ENCODE measurements at places on chromosomes 11 and 22.

DNA sequence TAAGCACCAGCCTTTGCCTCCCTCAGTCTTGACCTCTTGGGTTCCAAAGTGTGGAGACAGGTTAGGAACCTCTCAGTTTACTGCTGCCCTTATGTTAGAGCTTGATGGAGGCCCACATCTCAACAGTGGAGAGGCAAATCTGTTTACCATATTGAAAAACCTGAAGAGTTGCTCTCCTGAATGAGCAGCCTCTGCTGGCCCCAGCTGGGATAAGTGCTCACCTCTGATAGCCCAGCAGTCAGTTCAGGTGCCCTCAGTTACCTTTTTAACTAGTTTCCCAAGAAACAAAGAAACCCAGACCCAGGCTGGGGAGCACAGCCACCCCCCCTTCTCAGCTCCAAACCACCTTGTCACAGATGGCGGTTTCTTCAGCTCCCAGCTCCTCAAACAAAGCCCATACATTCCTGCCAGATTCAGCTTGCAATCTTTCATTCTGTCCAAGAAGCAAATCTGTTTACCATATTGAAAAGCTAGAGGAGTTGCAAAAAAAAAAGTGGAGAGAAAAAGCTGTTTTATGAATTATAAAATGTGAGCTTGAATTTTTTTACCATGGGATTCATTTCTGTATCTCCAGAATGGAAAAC lies 57.2 kb downstream of the PPFIBP2 start:
- no peak for DNase-seq

DNA sequence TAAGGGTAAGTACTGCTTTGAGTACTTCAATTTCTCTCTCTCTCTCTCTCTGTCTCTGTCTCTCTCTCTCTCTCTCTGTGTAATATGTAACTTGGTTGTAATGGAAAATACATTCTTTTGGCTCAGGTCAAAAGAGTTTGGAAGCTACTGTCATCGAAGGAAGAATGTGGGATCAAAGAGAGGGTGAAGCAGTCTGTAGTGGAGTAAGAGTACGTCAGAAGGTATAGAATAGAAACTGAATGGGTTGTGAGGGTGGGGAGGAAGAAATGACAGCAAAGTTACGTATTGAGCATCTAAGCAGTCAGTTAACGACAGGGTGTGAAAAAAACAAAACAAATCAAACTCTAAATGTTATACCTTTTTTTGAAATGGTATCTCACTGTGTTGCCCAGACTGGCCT lies 10.0 kb downstream of the NCAM1 start:
- DNase-seq = no peak

- no peak for DNase-seq
Observed at GRCh38 chr11:117973503-117973860, 12.7 kb upstream of the IL10RA start.

DNA sequence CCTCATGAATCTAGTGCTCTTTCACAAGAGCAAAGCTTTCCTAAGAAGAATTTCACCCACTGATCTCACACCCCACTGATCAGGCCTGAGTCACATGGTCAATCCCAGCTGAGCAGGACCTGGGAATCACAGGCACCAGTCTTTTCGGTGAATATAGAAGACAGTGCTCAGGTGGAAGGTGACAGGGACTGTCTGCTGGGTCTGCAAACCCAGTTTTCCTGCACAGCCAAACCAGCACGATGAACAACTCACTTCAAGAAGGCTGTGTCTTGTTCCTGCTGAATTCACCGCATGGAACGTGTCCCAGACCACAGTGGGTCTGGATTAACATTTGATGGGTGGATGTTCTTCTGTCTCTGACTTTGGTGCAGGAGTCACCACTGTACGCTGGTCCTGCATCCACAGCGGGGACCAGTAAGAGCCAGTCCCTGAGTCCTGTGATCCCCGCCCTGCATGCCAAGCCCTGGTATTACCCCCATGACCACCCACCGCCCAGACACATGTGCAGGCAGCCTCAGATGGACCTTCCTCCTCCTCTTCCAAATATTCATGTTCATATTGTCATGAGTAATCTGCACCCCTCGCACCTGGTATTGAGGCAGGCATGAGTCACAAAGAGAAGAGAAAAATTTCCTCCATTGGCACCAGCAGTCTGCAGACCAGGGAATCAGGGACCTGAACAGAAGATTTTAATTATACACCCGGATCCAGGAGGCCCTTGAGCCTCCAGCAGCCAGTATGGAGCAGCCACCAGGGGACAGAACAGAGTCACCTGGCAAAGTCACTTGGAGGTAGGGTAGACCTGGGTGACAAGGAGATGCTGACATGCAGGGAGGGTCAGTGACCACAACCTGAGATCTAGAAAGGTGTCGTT lies 8.6 kb upstream of the IGLL5 start:
- DNase-seq = no peak

GRCh38 chr11:60905551-60906113 lies 753 bp downstream of the PRPF19 start:
- no peak for DNase-seq

DNA sequence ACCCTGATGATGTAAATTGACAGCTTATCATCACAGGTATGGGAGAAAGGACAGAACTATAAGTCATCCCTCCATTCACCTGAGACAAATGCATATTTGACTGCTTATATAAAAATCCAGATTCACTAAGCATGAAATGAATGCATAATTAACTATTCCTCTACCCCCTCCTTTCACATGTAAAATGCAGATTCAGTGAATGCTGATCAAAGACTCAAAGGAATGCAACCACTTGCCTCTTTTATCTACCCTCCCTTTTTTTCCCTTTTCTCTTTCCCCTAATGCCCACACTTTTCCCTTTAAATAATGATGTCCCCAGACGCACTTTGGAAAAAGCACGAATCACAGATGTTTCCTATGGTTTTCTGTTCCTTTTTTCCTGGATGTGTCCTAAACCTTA lies 4.5 kb upstream of the PLAAT4 start:
- no peak for DNase-seq

GRCh38 chr11:132171031-132171430 lies 800.6 kb downstream of the NTM start:
- DNase-seq = no peak

DNA sequence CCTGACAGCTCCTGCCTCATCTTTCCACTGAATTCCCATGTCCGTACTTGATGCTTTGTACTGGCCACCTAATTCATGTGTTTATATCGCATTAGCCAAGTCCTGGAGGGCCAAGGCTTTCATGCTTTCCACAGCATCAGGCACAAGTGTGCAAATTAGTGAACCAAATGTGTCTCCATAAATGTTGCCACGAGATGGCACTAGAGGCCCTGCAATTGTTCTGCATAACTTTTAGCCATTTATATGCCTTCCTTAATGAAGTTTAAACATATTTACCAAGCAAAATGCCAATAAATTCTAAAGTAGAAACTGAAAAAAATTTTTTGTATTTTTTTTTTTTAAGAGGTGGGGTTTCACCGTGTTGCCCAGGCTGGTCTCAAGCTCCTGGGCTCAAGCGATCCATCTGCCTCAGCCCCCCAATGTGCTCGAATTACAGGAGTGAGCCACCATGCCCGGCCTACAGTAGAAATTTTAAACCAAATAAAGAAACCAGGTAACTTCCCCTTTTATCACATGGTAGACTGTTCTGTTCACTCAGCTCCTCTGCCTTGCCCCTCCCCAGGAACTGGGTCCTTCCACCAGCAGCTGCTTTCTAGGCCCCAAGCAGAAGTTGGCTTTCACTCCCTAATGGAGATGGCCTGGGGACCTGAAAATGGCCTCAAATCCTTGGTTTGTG lies 20.8 kb upstream of the IL18BP start:
- peak; percentile 34 for DNase-seq

DNA sequence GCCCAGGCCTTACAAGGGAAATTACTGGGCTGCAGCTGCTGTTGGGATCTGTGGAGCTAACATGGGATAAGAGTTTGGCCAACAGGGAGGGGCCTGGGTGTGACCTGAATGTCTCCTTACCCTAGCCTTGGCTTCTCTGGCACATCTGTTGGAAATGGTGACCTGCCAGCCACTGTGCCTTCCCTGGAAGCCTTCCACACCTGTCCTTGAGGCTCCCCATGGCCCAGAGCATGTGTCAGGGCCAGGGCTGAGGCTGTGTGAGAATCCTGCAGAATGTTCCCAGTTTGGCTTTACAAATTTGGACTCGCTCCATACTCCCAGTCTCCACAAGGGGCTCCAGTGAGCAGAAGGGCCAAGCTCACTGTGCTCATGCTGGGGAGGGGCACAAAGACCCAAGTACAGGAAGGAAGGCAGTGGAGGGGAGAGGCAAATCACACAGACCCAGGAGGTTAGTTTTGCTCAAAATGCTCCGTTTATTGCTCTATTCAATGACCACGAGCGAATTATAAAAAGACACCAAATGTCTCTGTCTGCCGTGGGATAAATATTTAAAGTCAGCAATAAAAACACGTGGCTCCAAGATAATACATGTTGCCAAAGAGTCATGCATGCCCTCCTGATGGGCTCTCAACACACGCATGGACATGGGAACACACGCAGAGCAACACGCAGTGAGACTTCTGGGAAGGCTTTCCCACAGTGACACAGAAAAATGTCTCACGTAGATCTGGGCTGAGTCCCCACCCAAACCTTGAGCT lies 1.7 kb upstream of the IGSF22 start:
- no peak for DNase-seq

DNA sequence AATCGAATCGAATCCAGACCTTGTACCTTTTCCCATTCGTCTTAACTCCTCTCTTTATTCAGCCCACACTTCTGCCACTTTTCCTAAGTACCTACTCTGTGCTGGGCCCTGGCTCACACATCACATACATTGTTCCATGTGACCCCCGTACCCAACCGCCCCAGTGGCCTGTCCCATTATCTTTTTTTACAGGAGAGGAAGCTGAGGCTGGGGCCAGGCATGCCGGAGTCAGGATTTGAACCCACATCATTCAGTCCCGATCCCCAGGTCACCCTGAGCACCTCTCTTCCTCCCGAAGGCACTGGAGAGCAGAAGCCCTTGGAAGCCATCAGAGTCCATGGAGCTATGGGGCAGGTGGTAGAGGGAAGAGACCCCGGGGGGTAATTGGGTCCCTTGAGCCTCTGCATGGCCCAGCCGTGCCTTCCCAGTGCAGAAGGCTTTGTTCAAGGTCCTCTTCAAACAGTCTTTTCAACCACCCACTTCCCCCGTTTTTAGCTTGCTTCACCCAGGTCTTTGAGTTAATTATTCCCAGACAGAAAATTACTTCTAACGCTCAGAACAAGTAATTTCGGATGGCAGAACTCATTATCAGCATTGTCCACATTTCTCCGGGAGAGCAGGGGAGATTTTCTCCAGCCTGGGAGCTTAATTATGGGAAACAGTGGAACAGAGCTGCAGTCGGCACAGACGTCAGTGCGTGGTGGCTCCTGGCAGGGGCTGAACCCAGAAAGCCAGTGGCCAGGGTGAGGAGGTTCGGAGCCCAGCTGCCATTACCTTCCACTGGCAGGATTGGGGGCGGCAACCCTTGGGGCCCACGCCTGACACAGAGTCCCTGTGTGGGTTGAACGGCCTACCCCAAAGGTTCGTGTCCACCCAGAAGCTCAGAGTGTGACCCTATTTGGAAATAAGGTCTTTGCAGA lies 82.4 kb upstream of the RTL6 start:
- DNase-seq = no peak

GRCh38 chr22:17077255-17077654 lies 7.5 kb upstream of the IL17RA start:
- peak; percentile 79 for DNase-seq

GRCh38 chr11:36878737-36879136 lies 280.7 kb upstream of the RAG2 start:
- no peak for DNase-seq

DNA sequence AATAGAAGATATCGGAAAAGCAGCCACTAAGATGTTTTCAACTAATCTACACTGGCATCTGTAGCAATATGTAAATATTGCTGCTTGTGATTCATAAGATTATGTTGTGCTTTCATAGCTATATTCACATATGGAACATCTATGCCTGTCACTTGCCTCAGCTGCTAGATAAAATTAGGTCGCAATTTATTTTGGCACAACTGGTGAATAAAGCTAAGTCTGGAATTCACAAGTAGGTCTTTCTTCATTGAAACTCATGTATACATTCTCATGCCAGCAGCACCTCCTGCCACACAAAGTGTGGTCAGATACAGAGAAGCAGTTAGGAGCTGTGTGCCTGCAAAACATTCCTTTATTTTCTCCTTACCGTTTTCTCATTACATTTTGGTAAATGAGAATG lies 543.3 kb upstream of the CHORDC1 start:
- no peak for DNase-seq

GRCh38 chr11:1206391-1207271 lies 16.2 kb upstream of the MUC5B start:
- DNase-seq = no peak

DNA sequence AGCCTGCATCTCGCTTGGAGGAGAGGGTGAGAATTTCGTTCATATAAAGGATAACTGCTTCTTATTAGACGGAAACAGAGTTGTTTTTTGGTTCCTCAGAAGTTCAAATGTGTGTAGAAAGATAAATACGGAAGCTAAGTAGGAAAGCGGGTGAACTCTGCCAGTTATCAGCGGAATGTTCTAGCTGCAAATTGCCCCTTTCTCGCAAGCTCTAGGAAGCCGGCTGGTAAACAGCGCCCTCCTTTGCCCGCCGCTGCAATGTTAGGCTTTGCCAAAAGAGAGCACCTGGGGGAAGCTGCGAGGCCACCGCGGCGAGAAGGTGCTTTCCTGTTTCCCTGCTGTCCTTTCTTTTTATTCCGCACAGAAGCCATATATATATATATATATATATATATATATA lies 67.0 kb downstream of the IGLL5 start:
- DNase-seq = no peak

GRCh38 chr22:49306632-49307480 lies 520.8 kb downstream of the BRD1 start:
- DNase-seq = no peak

- no peak for DNase-seq
Observed at GRCh38 chr22:48748113-48748859, 1079.4 kb downstream of the BRD1 start.

- DNase-seq = no peak
Observed at GRCh38 chr11:127472505-127472904, 471.9 kb upstream of the KIRREL3 start.

DNA sequence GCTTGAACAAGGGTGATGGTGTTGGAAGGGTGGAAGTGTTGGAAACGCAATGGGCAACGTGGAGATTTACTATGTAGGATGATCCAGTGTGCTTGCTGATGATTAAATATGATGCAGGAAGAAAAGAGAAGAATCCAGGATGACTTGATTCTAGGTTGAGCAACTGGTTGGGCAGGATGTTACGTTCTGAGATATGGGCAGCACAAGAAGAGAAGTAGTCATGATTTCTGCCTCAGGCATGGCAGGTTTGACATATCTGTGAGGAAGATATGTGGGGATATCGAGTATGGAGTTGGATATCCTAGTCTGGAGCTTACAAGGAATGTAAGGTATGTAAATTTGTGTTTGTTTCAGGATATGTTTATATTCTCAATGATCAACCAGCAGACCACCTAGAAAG lies 1.9 kb downstream of the OR52K1 start:
- DNase-seq = no peak

Data from astrocyte of the cerebellum (primary cell).